Panc1 (cell line): ENCODE measurements at places on chromosomes 7 and 10. TPM values are rescaled to one million over a fixed set of nuclear protein-coding genes. Genes with fewer than 3 reads are reported as not detected.

TUBAL3 gene
- total RNA-seq, result not detected

HBP1 gene
- total RNA-seq, result 28.1 TPM

CFAP70 gene
- 0.10 TPM for total RNA-seq

SLC12A9 gene
- total RNA-seq, result 31.1 TPM

MAT1A gene
- total RNA-seq, result 1.5 TPM

CDH23 gene
- 2.7 TPM for total RNA-seq

MICALL2 gene
- 144 TPM for total RNA-seq

NRCAM gene
- total RNA-seq, result 0.21 TPM

PITRM1 gene
- total RNA-seq, result 63.5 TPM

ASZ1 gene
- not detected for total RNA-seq

CLDN12 gene
- 25.5 TPM for total RNA-seq

CYP3A7 gene
- total RNA-seq, result not detected

HECW1 gene
- 0.77 TPM for total RNA-seq

UNCX gene
- total RNA-seq, result not detected

RADIL gene
- 1.3 TPM for total RNA-seq

PPP2R2D gene
- 41.0 TPM for total RNA-seq

HTR7 gene
- total RNA-seq, result 0.33 TPM

NPSR1 gene
- not detected for total RNA-seq

SLC26A3 gene
- 0.36 TPM for total RNA-seq

METTL27 gene
- total RNA-seq, result 3.4 TPM
